Activated CD8-positive, alpha-beta memory T cell treated with anti-CD3 and anti-CD28 coated beads for 4 hours (primary cell): ENCODE measurements at places on chromosomes 4 and X.

- DNase-seq, result no peak
Observed at GRCh38 chr4:182139491-182139890, 103.7 kb upstream of the TENM3 start.

DNA sequence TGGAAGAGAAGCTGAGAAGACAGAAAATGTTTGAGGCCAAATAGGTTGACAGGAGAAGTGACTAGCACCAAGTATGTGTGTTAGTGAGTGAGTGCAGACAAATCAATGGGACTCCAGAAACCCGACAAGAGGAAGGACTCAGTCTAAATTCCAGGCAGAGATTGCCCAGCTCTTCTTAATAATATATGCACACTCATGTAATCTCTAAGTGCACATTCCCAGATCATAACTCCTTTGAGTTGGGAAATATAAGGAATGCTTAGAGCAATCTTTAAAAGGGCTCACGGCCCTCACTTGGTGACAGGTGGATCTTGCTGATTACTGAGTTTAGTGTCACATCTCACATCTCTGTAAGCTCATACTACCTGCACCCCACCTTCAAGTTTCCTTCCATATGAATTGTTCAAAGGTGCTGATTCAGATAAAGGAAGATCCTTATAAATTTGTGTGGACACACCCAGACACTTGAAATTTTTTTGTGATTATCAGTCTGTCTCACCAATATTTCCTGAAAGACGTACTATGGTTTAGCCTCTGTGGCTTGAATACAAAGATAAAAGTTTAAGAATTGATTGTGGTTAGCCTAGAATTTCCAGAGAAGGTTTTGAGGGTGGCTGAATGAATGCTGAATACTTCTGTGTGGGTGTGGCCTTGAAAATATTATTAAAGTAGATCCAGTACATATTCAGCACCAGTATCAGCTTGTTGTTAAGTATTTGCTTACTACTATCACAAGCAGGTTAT, 205.1 kb upstream of the UGT8 start:
- no peak for DNase-seq

GRCh38 chr4:161336621-161337020, 827.2 kb downstream of the FSTL5 start:
- no peak for DNase-seq

GRCh38 chr4:185275501-185275900, 66.1 kb downstream of the SNX25 start:
- DNase-seq, result no peak

DNA sequence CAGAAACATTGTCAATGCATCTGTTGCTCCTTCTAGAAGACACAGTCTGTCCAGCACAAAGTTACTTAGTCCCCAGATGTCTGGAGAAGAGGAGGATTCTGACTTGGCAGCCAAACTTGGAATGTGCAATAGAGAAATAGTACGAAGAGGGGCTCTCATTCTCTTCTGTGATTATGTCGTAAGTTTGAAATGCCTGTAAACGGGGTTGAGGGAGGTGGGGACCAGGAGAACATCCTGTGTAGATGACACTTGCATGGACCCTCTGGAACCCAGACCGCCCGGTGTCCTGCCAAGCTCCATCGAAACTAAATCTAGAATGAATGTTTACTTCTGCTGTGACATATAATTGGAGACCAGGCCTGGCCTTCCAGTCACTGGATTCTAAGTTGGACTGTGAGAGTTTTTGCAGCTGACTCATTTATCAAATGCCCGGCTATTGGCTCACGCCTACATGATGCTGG, 45.0 kb upstream of the MSANTD1 start:
- DNase-seq, result no peak

DNA sequence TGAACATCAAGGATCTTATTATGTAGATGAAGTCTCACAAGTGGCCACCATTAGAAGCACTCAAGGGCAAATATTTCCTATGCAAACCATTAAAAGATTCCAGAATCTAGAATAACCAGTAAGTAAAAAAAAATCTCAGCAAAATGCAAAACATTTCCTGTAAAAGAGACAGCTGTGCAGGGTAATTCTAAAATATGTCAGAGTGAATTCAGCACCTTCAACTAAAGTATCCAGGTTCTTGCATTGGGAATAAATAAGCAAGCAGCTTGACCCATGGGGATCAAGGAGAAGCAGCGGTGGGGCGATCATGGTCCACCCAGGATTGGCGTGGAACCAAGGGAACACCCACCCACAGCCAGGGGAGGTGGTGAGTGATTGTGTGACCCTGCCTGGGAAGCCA, 2188.9 kb downstream of the PCDH7 start:
- no peak for DNase-seq

DNA sequence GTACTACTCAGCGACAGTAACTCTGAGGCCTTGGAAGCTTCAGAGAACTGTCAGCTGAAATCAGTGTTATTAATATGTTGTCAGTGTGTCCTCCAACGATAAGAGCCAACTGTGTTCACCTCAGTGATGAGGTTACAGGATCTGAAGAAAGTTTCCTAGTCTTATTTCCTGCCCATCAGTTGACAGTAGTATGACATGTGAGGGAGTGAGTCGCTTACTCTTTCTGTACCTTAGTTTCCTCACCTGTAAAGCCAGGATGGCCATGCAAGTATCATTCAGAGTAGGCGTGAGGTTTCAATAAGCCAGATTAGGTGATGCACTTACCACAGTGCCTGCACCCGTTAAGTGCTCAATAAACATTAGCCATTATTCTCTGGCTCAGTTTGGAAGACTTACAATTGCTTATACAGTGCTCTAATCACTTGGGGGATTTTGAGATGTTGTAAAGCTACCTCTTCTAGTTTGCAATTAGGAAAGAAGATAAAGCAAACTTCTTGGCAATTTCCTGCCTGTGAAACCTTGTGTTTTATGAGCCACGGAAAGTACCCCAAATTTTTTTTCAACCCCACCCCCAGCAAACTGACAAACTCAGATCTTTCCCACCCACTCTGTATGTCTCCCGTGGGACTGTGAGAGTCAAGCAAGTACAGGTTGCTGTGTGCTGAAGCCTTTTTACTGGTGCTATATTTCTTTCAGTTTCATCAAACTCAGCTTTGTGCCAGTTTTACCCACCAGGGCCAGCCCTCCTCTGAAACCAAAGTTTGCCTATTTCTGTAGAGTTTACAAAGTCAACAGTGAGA, 62.2 kb downstream of the ANXA3 start:
- DNase-seq, result no peak

DNA sequence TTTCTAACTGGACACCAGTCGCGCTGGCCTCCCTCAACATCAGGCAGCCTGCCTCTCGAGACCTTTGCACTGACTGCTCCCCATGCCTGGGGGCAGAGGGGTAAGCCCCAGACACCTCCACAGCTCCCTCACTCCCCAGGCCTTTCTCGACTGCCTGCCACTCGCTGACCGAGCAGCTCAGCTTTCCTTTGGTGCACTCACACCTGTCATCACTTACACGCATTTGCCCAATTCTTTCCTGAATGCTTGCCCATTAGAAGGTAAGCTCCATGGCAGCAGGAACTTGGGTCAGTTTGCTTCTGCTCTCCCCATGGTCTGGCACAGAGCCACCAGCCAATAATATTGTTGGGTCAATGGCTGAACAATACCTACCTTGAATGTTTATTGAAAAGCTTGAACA, 32.2 kb upstream of the PROM1 start:
- no peak for DNase-seq

DNA sequence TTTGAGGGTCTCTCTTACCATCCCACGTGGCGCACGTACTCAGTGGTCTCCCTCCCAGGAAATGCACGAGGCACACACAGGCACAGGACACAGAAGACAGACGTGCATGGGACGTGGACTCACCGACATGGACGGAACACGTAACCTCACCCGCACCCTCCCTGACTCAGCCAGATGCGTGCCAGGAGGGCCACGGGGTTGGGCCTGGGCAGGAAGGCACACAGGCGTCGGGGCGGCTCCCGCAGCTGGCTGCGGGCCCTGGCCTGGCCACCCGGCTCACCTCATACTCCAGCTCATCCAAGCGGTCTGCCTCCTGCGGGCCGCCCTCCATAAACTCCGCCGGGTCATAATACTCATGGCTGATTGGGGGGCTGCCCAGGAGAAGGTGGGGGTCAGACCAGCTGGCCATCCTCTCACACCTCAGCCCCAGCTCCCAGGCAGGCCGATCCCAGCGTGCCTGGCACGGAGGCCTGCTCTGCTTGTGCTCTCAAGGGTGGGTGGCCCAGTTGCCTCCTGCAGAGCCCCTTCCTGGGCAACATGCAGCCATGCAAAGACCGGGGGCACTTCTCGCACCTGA, 12.6 kb downstream of the SSR4 start:
- DNase-seq, result no peak

GRCh38 chr4:48792348-48793006, 12.4 kb upstream of the FRYL start:
- no peak for DNase-seq

GRCh38 chr4:138678985-138679746, 336.4 kb upstream of the NOCT start:
- DNase-seq, result no peak

- no peak for DNase-seq
Observed at GRCh38 chr4:113628711-113629110, 132.8 kb downstream of the CAMK2D start.

- DNase-seq, result no peak
Observed at GRCh38 chr4:123632693-123633030, 236.1 kb downstream of the SPRY1 start.

- no peak for DNase-seq
Observed at GRCh38 chr4:36313301-36313700, 31.9 kb downstream of the DTHD1 start.

GRCh38 chr4:100098011-100098545, 92.2 kb downstream of the DDIT4L start:
- no peak for DNase-seq

DNA sequence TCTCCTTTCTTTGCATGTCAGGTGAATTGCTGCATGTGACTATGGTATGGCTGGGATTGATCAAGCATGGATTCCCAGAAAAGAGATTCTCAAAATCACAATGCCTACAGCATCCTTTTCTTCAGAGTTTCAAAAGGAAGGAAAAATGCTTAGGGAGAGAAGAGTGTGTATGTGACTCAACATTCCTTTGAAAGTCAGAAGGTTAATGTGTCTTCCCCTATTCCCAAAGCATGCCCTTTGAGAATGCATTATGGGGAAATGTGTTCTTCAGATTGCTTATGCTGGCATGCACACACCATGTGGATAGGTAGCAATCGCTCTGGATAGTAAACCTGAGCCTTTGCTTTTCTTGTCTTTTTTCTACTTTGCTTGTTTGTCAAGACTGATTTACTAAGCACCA, 78.5 kb downstream of the ELOVL6 start:
- no peak for DNase-seq

DNA sequence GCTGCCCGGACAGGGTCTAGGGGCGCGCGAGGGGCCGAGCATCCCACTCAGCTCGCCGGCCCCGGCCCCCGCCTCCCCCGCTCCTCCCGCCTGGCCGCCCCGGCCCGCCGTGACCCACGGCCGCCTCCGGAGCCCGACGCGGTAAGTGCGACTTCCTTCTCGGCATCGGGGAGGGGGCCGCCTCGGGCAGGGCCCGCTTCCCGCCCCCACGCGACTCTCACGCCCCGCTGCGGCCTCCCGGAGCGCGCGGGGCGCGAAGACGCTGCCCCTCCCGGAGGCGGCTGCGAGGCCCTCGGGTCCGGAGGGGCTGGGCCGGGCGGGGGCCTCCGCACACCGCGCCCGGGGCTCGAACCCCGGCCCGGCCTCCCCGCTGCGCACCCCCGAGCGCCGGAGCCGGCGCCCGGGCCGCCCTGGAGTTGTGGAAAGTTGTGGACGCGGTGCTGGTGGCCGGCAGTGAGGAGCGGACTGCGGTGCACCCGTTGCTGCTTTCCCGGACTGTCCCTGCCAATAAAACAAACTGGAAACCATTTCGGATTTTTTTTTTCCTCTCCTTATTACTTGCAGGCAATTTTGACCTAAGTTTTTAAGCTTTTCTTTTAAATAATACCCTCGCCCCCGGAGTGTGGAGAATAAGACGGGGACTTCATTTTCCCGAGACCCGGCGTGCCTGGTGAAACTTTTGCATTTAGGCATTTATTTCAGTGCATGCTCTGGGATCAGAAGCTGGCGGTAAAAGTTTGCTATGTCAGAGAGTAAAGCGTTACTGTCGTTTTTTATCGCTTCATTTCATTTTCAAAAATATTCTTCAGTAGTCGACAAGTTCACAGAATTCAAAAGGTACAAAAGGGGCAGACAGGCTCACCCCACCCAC, 13.0 kb upstream of the TMEM156 start:
- DNase-seq, result no peak

DNA sequence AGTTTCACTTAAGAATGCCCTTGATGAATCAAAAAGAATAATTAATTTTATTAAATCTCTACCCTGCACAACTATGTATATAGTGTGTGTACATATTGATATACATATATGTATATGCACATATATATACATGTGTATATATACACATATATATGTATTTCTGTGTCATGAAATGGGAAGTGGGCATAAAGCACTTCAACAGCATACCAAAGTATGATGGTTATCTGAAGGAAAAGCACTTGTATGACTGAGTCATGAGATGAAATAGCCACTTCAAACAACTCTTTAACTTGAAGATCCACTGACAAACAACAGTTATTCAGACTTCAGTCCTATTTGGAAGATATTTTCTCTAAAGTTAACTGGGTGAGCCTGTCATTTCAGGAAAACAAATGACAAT, 16.3 kb downstream of the RNF128 start:
- DNase-seq, result no peak

DNA sequence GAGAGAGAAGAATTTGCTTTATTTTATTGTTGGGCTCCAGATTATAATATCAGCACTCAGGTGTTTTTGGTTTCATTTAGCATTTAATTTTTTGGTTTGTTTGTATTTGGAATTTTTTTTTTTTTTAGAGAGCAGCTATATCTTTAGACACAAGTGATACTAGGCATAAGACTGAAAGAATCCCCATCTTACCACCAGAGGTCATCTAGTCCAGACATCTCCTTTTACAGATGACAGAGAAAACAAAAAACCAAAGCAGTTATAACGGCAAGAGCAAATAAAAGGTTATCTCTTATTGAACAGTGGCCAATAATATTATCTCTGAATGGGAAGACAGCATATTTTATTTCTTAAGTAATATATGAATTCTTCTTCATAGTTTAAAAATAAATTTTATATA, 22.8 kb downstream of the USP38 start:
- no peak for DNase-seq

DNA sequence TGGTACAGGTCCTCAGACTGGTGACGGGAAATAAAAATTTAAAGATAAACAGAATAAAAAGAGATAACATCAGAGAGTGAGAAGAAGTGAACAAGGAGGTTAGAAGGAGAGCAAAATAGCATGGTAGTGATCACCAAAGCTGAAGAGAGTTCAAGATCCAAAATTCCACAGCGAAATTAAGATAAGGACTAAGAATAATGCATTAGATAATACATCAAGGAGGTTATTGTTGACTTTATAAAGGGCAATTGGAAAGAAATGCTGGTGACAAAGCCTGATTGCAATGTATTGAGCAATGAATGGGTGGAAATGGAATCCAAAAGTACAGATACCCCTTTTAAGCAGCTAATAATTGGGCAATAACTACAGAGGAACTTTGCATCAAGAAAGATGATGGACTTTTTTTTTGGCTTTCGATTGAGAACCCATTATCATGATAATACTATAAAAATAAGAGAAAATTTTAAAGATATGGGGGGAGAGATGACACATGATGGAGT, 101.6 kb upstream of the MAP9 start:
- DNase-seq, result no peak
